ENCODE measurements at places on chromosomes 11 and 22. TPM values are rescaled to one million over a fixed set of nuclear protein-coding genes. Genes with fewer than 3 reads are reported as not detected.

- DNase-seq = no peak
- no peaks in the 10 kb centered on the region for H3K27me3 ChIP-seq
- no peaks in the 10 kb centered on the region for H3K4me1 ChIP-seq
- no peak overlapping the region for H3K27ac ChIP-seq
Measured at GRCh38 chr11:133168016-133168415, 364.3 kb downstream of the OPCML start.

DNA sequence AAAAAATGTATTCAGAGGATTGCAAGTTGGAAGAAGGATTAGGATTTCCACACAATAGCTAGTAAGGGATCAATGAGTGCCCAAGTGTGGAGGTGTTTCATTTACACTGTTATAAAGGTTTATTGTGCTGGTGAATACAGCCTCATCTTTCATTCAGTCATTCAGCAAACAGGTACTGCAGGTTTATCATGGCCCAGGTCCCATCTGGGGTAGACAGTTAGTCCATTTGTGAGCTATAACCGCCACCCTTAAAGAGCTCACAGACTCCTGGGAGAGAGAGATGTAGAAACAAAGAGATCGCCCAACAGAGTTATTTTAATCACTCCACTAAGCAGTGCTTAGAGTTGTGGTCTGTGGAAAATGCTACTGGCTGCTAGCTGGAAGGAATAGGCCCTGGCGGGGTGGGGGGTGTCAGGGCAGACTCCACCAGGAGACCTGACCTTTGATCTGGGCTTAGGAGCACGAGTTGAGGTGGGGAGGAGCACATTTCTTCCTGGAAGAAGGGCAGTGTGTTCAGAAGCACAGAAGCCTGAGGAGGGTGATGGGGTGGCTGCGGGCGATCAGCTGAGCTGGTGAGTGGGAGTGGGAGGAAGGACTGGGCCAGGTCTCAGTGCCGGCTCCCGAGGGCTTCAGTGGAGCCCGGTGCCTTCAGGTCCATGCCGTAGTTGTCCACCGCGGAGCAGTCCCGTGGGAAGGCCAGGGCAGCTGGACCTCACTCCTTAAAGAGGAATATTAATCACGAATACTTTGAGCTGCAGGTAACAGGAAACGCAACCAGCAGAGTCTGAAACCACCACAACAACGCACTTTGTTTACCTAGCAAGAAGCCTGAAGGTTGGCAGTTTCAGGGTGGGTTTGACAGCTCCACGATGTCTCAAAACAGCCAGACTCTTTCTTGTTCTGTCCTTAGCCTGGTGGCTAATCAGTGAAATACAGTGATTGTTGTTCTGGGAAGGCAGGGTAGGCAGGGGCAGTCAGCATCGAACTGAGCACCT, 11.2 kb downstream of the TOM1 start:
- no peak for DNase-seq
- no peaks in the 10 kb centered on the region for H3K36me3 ChIP-seq
- no peak overlapping the region for H3K27ac ChIP-seq
- no peaks in the 10 kb centered on the region for H3K27me3 ChIP-seq
- H3K4me1 ChIP-seq = peaks cover 74% of the 10 kb centered on the region
- H3K4me3 ChIP-seq = no peak overlapping the region

DNA sequence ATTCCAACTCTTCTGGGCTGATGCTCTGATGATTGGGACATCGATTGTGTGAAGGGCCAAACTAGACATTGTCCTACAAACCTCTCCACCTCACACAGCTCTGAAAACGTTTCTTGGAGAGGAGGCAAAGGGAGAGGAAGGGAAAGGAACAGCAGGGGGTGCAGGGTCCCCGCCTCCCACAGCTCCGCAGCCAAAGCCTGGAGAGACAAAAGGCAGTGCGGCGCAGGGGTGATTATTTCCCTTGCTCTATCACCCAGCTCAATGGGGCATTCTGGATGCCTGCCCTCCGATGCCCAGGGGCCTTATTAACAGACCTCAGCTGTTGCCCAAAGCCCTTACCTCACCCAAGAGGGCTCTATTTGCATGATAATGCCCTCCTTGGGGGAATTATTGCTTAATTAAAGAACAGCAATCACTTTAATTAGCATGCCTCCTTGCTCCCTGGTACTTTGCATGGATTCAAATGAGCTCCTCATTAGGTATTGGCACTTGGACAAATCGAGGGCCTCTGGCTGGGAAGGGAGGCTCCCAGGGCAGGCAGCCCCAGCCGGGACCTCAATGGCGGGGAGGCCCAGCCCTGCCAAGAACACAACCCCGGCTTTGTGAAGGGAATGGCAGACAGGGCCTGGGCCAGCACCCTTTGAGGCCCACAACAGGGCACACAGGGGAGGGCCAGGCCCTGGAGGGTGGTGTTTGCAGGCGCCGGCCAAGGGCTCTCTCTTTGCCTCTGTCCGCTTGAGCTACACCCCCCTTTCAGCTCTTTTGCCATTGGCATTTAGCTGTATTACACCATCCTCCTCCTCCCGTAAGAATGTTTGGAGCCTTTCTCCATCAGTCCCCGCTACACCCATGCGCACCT, 19.8 kb upstream of the CDON start:
- DNase-seq = no peak
- H3K4me3 ChIP-seq = no peak overlapping the region
- H3K4me1 ChIP-seq = peaks cover 24% of the 10 kb centered on the region

GRCh38 chr22:47615051-47615450, 852.6 kb downstream of the TBC1D22A start:
- no peaks in the 10 kb centered on the region for H3K4me1 ChIP-seq
- no peak for DNase-seq
- no peaks in the 10 kb centered on the region for H3K27me3 ChIP-seq
- H3K36me3 ChIP-seq = no peaks in the 10 kb centered on the region

Gene SYCE3
- 0.76 TPM for total RNA-seq

Gene UCP3
- 3.3 TPM for total RNA-seq

Gene RASGRP2
- total RNA-seq = 77.3 TPM

All from activated CD8-positive, alpha-beta memory T cell treated with anti-CD3 and anti-CD28 coated beads, Interleukin-2, amount 10 ng/mL, durations not matched to agents 7 days and 5 days (primary cell).